ENCODE measurements at places on chromosomes 5 and 9.
A peak's percentile ranks its signal among the peaks of the same experiment; 100 is the strongest.

- DNase-seq, result no peak
Measured at GRCh38 chr5:162289489-162289888, 221.9 kb downstream of the GABRG2 start.

GRCh38 chr5:138870611-138871010 is 4.5 kb downstream of the LRRTM2 start:
- DNase-seq, result no peak

DNA sequence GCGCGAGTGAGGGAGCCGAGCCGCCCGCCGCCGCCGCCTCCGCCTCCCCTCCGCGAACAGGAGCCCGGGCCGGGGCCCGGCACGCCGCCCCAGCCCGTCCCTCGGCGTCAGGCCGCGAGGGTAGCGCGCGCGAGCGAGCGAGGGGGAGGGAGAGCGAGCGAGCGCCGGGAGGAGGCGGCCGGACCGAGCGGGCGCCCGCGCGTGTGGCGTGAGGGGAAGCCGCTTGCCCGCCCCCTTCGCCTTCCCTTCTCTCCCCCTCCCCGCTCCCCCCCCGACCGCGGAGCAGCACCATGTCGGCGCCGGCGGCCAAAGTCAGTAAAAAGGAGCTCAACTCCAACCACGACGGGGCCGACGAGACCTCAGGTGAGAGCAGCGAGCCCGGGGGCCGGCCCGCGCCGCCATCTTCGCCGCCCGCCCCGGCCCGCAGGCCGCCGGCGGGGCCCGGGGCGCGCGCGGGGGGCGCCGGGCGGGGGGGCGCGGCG is 312 bp downstream of the SET start:
- DNase-seq, result no peak

GRCh38 chr5:124960266-124960665 is 213.8 kb upstream of the ZNF608 start:
- DNase-seq, result no peak

GRCh38 chr5:159547466-159548195 is 217.3 kb upstream of the IL12B start:
- no peak for DNase-seq

GRCh38 chr5:168334280-168334679 is 42.8 kb downstream of the WWC1 start:
- no peak for DNase-seq

DNA sequence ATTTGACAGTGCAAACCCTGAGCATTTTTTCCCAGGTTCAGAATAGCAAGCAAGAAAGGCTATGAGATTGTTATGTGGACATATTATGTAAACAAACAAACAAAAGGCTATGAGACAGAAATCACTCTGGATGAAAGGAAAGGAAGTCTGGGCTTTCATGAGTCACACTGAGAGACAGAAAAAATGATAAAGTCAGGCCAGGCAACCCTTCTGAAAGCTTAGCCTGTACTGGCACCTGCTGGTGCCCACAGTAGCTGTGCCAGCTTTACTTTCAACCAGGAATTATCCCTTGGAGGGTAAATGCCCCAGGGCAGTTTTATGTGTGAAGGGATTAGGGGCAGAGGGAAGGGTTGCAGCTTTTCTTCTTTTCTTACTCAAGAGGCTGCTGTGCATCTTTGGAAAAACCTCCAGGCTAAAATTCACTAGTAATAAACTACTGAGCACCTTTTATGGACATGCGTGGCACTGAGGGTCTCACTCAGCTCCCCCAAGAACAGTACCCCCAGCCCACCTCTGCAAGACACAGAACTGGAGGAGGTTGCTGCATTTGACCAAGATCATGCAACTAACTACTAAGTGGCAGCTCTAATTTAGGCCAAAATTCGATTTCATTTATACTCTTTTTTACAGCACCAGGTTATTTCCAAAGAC is 41.7 kb downstream of the ACTL7B start:
- DNase-seq, result peak; percentile 45

- DNase-seq, result no peak
Measured at GRCh38 chr9:127684576-127684975, 22.2 kb upstream of the CFAP157 start.

- DNase-seq, result no peak
Measured at GRCh38 chr5:71843111-71843510, 124.0 kb downstream of the CARTPT start.

DNA sequence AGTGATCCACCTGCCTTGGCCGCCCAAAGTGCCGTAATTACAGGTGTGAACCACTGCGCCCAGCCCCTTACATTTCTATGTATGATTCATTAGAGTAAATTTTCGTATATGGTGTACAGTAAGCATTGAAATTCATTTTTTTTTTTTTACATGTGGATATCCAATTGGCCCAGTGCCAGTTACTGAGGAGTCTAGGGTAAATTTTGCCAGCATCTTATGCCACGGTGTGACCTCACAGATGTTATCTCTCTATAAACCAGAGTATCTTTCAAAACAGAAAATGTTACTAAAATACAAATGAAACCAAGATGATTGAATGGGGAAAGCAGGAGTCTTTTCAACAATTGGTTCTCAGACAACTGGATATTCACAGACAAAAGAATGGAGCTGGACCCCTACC is 64.7 kb downstream of the IPPK start:
- no peak for DNase-seq

DNA sequence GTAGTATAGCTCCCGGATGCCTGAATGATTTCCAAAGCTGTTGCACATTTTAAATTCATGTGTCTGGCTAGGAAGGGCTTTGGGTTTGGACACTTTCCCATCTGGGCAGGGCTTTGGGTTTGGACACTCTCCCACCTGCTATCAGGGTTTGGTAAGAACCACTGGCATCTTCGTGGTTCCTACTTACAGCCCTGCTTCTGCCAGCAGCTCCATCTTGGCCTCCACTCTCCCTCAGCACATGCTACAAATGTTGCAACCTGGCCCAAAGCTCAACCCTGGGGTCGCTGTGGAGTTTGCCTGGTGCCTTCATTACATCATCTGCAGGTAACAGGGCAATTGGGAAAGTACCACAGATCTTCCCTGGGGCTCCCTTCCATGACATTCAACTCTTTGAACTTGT is 3.5 kb downstream of the TMCO6 start:
- DNase-seq, result no peak

GRCh38 chr5:132666310-132667123 is 7.3 kb upstream of the IL4 start:
- no peak for DNase-seq

- no peak for DNase-seq
Measured at GRCh38 chr9:120920806-120921178, 5.8 kb downstream of the TRAF1 start.

GRCh38 chr5:39696672-39697398 is 272.1 kb upstream of the DAB2 start:
- no peak for DNase-seq

Measured in HS-27A (cell line).